ENCODE measurements at places on chromosomes 5 and 9.

- no peak for DNase-seq
Observed at GRCh38 chr5:82901281-82901888, 175.8 kb downstream of the TMEM167A start.

- DNase-seq, result no peak
Observed at GRCh38 chr5:115297031-115297430, 577 bp upstream of the CCDC112 start.

DNA sequence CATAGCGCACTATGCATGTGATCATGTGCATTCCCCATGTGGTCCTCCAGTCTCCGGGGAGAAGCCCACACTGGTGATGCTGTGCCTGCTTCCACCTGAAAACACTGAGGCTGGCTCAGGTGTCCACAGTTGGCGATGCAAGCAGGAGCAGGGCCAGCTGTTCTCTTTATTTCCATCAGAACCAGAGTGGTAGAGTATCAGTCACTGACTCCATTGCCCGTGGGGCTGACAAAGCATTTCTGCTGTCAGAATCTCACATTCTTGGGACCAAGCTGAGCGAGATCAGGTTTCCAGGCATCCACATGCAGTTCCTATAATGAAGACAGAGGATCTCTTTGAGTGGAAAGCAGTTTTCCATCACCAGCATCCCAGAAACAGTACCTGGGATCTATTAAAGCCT is 52.5 kb downstream of the GADD45G start:
- no peak for DNase-seq

DNA sequence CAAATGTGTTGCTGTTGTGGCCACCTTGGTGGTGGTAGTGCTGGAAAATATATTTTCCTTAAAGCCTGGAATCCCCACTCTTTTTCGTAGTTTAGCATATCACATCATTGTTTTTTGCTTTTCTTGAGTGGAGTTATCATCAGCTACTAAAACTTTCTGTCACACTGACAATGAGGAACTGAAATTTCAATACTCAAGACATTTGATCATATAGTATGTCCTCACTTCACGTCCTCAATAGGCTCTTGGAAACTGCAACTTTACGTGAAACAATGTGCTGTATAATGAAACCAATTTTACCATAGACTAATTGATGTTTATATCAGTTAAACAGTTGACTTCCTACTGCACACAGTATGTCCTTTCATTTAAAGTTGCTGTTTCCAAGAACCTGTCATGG is 265.8 kb downstream of the ADGRV1 start:
- DNase-seq, result no peak

GRCh38 chr5:14236757-14237156 is 93.6 kb downstream of the TRIO start:
- no peak for DNase-seq

GRCh38 chr9:97136421-97136820 is 97.5 kb upstream of the CTSV start:
- DNase-seq, result no peak

All from activated CD4-positive, alpha-beta T cell treated with anti-CD3 and anti-CD28 coated beads, Interleukin-2, amount 50 U/mL, for 24 hours (primary cell).